Testis (tissue), 5 donors: ENCODE measurements at places on chromosomes 5 and 9. TPM values are rescaled to one million over a fixed set of nuclear protein-coding genes. Genes with fewer than 3 reads are reported as not detected.

DNA sequence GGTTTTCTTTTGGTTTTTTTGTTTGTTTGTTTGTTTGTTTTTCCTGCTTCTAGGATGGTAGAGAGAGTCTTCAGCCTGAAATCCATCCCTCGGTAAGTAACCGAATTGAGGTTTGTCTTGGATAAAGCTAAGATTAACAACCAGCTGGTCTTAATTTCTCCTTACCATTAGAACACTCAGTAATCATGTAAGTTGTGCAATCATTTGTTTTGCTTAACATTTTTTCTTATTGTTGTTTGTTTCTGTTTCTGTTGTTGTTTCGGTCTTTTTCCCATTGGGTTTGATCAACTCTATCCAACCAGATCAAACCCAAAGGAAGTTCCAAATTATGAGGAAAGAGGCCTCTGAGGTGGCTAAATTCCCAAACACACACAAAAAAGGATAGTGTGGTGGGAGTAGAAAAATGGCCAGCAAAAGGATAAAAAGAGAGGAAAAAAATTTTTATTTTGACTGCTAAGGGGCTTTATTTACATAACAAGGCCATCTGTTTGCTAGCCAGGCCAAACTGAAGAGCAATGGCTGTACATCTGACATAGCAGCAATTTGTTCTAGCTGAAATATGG is 49.6 kb upstream of the ANKRD31 start:
- no peak for DNase-seq

Gene FAM151B
- 2.8 TPM for polyA plus RNA-seq

DNA sequence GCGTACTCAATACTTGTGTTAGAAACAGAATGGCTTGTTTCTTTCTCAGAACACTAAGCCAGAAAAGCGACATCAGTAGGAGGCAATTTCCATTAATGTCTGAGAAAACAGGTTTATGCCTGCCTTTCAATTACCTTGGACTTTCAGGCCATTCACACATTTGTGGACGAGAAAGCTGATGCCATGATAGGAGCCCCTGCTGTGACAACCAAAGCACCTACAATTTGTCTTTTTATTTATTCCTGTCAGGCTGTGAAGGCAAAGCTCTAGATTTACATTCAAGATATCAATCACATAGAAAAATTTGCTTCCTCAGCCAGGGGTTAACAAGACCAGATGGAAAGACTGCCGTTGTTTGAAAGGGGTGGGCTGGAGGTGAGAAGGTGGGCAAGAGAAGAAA is 76.2 kb downstream of the C7 start:
- DNase-seq = no peak

DNA sequence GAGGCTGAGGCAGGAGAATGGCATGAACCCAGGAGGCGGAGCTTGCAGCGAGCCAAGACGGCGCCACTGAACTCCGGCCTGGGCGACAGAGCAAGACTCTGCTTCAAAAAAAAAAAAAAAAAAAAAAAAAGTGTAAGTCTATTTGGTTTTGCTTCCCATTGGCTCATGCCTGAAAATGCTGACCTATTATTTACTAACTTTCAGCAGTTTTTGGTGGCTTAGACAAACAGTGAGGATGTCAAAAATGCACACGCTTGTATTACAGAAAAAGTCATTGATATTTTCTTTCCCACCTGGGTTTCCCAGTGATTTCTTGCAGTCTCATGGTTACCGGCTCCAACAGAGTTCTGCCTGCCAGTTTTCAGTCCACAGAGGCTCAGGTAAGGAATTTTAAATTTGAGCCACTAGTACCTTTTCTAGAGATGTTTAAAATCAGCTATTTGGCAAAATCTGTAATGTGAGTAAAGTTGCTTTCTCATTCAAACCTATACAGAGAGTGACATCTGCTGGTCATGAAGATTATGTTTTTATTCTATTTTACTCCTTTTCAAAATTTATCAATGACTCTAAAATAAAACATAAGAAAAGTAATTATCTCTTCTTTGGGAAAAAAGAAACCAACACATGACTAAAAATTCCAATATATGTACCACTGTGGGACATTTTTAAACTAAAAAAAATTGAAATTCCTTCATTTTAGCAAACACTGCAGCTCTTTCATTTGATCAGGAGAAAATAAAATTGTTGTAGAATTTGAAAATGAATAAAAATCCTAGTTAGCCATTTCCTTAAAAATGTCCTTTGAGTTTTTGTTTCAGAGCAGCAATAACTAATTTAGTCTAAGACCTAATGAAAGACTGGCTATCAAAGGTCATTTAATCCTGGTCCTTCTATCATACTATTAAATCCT is 8.8 kb downstream of the FAM200C start:
- no peak for DNase-seq

DNA sequence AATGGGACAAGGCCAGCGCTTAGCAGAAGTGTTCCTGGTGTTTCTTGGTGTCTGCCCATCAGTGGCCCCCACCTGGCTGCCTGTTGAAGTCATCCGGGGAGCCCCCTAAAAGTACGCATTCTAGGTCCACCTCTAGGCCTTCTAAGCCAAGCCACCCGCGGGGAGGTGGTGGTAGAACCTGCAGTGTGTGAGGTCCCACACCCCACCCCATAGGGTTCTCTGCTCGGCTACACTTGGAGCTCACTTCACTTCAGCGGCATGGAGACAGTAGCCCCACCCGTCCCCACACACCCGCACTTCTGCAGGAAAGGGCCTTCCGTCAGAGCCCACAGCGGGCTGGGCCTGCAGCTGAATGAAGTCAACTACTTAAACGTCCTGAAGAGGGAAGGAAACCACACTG is 29.6 kb upstream of the FCN2 start:
- no peak for DNase-seq

DNA sequence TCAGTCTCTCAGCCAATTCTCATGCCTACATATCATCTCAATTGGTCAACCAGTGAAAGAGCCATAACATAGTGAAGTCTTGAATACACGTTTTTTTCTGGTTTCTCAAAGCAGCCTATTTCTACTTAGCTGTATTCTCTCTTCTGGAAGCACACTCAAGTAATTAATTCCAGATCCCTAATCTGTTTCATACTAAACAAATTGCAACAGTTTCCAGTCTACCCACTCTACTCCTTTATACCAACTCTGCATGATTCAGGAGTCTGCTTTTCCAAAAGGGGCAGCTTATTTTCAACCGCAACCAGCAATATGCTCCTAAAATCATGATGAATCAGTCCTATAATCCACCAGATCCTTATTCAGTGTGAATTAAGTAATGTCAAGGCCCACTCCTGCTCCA is 211.7 kb downstream of the TLE1 start:
- DNase-seq = no peak

- DNase-seq = no peak
Measured at GRCh38 chr9:106769331-106769730, 93.6 kb upstream of the ZNF462 start.

GRCh38 chr5:147055850-147056566 is 177.5 kb upstream of the PPP2R2B start:
- DNase-seq = no peak

DNA sequence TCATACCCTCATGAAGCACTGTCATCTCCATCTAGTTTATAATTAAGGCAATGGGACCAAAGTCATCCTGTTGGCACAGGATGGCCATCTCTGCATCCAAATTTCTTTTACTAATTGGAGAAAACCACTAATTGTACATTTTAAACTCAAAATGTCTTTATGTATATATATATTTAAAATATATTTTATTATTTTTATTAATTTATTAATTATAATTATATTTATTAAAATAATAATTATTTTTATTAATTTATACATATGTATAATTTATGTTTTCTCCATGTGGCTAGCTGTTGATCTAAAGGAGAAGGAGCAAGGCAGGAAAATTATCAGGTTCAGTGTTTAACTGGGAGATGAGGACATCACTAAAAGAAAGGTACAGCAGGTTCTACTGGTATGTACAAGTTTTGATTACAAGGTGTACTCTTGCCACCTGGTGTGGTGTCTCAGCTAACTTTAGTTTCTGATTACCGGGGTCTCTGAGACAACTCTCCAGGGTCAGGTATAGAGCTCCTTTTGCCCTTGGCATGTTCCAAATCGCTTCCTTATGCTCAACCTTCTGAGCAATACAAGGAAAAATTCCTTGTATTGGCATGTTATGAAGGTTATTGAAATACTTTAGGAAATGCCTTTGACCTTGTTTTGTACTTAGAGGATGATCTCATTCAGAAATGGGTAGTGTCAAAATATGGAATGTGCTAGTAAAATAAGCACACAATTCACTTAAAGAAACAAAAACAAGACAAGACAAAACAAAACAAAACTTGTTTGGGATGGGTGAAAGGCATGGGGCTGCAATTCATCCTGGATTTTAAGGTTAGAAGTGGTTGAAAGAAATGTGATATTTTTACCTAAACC is 79.6 kb downstream of the GHR start:
- no peak for DNase-seq

Gene PSAT1
- polyA plus RNA-seq = 29.6 TPM

DNA sequence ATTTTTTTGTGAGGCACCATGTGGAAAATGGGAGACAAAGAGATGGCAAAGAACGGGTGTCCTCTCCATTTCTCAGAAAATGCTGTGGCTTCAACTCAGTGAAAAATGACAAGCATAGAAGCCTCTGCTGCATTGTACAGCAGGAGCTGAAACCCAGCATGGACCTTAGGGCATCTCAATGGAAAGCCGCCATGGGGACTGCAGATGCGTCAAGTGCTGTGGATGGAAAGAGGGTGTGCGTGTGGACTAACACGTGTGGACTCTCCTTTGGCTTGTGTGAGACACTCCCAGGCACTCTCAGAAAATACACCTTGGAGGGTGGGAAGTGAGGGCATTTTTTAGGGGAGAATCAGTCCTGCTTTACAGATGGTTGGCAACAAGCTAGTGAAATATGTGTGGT is 2.2 kb upstream of the GLRX start:
- DNase-seq = no peak

Gene POLR3G
- polyA plus RNA-seq = 5.2 TPM

DNA sequence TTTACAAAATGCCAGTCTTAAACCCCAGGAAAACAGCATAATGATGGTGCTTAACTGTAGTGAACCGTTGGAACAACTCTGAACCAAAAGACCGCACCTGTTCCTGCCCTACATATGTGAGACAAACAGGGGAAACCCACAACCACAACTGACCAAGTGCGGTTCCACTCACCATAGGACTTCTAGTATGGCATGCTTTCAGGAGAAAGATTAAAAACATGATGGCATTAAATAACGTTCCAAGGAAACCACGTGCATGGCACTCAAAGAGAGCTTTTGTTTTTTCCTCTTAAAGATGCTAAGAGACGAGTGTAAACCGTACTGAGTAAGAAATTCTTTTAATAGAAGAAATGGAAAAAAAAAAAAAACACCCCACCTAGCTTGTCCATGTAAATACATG is 119.8 kb downstream of the SSBP2 start:
- no peak for DNase-seq

Gene SLC36A2
- 1.5 TPM for polyA plus RNA-seq

GRCh38 chr5:150573867-150574817 is 66.2 kb downstream of the NDST1 start:
- DNase-seq = no peak

Gene KCNN2
- 2.7 TPM for polyA plus RNA-seq

GRCh38 chr5:132951897-132952296 is 11.5 kb downstream of the AFF4 start:
- no peak for DNase-seq

DNA sequence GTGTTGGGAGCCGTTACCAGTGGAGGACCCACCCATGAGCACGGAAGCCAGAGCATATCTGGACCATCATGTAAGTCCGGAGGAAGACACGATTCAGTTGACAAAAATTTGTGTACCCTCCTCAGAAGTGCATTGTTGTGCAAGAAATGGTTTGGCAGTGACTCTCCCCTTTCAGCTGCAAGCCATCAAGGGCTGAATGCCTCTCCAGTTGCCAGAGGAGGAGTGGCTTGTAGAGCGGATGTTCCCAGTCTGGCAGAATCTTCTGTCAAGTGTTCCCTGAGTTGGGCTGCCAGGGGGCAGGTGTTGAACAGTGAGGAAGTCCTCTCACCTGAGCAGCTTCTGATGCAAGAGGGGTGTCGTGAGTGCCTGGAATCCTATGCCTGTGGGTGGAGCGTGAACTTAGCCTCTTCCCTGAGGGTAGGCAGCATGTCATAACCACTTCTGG is 27.6 kb upstream of the CDKN2AIPNL start:
- peak; percentile 69 for DNase-seq

DNA sequence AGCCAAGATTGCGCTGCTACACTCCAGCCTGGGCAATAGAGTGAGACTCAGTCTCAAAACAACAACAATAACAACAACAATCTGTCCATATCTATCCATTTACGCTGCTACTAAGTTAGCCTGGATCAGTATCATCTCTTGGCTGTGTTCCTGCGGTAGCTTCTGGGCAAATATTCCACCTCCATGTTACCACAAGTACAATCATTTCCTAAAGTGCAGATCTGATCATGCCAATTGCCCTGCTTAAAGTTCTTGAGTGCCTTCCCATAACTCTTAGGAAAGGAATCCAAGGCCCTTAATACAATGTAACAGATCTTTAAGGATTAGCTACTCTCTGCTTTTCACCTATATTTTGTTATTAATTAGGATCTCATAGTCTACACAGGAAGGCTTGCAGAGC is 15.4 kb upstream of the PPP2R2B start:
- no peak for DNase-seq

- no peak for DNase-seq
Measured at GRCh38 chr9:41229408-41230401, 40.6 kb upstream of the ZNG1F start.

GRCh38 chr9:94805585-94805984 is 79.1 kb downstream of the AOPEP start:
- no peak for DNase-seq

- DNase-seq = no peak
Measured at GRCh38 chr9:70951749-70952727, 169.4 kb downstream of the TRPM3 start.

GRCh38 chr5:133298447-133298846 is 246.6 kb downstream of the HSPA4 start:
- no peak for DNase-seq

Gene PIP5K1B
- polyA plus RNA-seq = 70.5 TPM

Gene PKD2L2
- polyA plus RNA-seq = 23.4 TPM
